Vagina (tissue), 2 donors: ENCODE measurements at places on chromosomes 4 and X.

DNA sequence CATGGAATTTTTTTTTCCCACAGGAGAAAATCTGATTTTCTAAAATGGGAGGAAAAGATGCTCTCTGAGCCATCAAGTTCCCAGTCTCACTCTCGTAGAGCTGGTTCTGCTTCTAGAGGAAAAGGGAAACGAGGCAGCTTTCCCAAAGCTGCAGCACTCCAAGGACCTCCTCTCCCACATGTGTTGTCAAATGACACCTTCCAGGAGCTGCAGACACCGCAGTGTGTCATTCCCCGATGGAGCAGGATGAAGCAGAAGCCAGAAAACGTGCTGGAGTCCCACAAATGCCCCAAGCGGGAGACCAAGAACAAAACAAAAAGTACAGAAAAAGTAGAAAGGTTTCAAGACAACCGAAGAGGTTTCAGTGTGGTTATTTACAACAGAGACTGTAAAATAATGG lies 348.1 kb downstream of the ARHGAP10 start:
- no peak for DNase-seq

- no peak for DNase-seq
These were observed 159.3 kb upstream of the GALNT7 start for GRCh38 chr4:173009129-173009823.

DNA sequence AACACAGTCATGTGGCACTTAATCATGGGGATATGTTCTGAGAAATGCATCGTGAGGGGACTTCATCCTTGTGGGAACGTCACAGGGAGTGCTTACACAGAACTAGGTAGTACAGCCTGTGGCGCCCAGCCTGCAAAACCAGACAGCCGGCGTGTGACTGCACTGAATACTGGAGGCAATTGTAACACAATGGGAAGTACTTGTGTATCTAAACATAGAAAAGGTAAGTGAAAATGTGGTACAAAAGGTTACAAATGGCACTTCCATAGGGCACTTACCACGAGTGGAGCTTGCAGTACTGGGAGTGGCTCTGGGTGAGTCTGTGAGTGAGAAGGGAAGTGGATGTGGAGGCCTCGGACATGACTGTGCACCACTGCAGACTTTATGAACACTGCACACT lies 5.2 kb downstream of the TLR3 start:
- peak; percentile 77 for DNase-seq

- peak; percentile 71 for DNase-seq
These were observed 72.0 kb downstream of the RGS12 start for GRCh38 chr4:3364634-3365314.

- no peak for DNase-seq
These were observed 144.3 kb upstream of the CPEB2 start for GRCh38 chr4:14857981-14858380.

- DNase-seq: no peak
These were observed 27.7 kb downstream of the ABCG2 start for GRCh38 chr4:88130544-88131305.

- no peak for DNase-seq
These were observed 500.1 kb downstream of the PCDH18 start for GRCh38 chr4:137032222-137032621.

- DNase-seq: no peak
These were observed 282.0 kb upstream of the DKK2 start for GRCh38 chr4:107318078-107318477.

- DNase-seq: no peak
These were observed 81.3 kb downstream of the ARHGAP24 start for GRCh38 chr4:85556283-85556682.

DNA sequence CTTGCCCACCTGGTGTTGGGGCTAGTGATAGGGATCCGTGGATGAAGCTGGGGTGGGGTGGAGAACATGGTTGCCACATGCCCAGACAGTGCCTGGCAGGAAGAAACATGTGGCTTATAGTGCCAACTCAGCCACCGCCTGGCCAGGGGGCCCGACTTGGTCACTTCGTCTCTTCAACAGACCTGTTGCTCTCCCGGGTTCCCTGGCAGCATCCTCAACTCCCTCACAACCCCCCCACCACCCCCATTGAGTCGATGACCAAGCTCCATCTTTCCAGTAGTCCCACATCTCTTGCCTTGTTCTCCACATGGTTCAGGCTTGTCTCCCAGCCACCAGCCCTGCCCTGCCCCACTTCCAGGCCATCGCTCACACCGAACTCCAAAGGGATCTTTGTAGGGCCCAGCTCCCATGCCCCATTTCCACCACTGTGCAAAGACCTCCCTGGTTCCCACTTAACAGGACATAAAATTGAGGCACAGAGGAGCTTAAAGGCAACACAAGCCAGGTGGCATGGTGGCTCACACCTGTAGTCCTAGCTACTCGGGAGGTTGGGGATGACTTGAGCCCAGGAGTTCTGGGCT lies 7.8 kb downstream of the PNCK start:
- DNase-seq: no peak

DNA sequence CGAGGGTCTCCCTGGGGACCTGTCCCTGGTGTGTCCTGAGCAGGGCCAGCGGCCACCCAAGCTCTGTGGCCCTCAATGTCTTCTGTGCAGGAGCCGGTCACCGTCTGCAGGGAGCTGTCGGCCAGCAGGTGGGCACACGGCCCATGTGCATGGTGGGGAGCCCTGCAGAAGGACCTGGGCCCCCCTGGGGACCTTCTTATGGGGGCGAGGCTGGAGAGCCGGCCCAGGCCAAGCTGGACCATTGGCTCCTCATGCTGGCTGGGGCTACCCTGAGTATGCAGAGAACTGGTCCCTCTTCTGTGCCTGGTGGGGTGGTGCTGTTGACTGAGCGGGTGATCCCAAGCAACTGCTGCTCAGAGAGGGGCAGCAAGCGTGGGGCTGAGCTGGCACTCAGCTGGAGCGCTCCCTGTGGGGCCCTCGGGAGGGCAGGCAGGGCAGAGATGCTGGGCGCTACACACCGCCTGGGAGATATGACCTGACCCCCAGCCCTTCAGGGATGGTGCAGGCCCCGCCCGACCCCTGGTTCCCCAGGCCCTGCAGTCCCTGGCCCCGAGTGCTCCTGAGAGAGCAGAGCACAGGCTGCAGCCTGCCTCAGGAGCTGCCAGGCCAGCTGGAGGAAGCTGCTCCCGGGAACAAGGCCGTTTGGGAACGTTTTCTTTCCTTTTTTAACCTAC lies 14.8 kb downstream of the NAT8L start:
- no peak for DNase-seq

DNA sequence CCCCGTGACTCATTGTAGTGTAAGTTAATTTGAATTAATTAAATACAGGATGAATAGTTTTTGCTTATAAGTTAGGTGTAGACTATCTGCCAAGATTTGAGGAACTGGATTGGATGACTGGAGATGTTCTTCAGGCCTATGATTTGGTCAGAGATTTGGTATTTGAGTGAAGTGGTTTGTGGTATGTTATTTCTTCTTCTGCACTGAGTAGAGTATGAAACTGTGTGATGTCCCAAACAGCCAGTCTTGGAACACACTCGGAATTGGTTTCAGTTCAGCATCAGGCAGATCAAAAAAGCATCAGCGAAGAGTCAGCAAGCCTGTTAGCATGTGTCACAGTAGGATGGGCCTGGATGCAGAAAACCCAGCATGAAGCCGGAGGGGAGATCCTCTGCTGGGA lies 294.1 kb downstream of the ARHGAP10 start:
- DNase-seq: no peak

DNA sequence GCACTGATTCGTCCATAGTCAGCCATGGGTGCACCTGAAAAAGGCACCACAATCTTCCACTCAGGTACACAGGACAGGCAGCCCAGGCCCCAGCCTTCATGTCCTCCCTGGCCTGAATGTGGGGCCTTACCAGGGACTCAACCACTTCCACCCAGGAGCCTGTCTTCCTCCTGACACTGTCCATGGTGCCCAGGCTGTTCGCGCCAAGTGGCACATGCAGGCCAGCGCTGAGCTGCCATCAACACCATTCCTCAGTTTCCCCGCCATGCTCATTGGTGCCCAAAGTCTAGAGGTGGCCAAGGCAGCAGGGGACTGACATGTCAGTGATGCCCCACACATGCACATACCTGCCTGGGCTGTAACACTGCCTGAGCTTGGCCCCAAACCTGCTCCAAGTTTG lies 322.2 kb upstream of the POU3F4 start:
- no peak for DNase-seq

- DNase-seq: no peak
These were observed 927.6 kb downstream of the PCDH7 start for GRCh38 chr4:31647786-31648185.

DNA sequence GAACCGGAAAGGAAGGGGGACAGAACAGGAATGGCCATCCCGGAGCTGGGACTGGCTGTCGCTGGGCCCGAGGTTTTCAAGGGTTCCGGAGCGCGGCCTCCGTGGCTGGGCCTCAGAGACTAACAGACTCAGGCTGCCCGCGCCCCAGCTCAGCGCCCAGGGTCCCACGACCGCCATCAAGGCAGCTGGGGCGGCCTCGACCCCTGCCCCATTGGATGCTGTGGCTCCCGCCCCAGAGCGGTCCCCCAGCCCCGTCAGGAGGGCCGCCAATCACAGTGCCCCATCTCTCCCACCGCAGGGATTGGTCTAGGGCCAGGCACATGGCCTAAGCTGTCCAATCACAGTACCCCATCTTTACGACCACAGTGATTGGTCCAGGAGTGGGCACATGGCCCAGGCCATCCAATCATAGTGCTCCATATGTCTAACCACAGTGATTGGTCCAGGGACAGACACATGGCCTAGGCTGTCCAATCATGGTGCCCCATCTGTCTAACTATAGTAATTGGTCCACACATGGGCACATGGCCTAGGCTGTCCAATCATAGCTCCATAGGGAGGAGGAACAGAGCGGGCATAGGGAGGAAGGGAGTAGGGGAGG lies 105.3 kb upstream of the NKX1-1 start:
- no peak for DNase-seq

DNA sequence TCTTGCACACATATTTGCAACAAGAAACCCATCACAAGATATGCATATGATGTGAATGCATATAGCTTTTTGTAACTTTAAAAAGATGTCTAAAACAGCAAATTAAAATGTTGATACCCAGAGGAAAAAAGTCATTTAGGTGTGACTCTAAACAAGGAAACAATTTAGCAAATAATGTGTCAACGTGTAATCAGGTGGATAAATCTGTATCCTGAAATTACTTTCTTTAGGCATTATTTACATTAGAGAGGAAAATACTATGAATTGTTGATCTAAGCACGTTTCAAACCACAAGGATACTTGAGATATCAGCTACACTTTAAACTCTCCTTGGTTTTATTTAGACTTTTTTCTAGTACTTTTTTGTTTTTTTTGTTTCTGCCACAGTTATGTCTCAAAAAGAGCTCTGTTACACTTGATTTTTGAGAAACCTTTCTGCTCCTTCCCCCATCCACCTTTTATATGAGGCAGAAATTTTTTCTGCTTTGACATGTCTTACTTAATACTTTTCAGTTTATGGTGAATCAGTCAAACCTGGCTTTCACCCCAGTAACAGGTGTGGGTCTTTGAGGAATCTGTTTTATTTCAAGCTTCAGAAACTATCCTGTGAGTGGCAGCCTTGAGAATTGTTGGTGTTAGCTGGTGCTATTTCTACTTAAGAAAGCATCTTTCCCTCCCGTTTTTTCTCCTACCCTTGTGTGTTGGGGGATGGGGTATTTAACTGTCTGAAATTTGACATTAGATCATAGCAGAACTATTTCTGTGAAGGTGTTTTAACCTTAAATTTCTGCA lies 1.9 kb downstream of the NPNT start:
- DNase-seq: no peak

DNA sequence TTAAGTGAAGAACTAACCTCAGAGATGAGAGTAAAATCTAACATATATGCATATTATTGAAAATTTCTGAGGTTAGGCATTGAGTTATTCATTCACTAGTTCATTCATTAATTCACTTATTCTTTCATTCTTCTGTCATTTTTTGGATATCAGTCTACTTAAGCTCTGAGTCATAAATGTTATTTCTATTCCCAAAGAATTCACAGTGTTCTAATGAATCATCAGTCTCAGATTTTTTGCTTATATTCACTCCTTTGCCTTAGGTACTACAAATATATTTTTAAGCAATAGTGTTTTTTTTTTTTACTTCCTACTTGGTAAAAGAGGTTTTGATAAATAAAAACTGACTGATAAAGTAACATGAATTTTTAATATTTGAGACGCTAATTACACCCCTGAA lies 95.2 kb upstream of the DKK2 start:
- no peak for DNase-seq

DNA sequence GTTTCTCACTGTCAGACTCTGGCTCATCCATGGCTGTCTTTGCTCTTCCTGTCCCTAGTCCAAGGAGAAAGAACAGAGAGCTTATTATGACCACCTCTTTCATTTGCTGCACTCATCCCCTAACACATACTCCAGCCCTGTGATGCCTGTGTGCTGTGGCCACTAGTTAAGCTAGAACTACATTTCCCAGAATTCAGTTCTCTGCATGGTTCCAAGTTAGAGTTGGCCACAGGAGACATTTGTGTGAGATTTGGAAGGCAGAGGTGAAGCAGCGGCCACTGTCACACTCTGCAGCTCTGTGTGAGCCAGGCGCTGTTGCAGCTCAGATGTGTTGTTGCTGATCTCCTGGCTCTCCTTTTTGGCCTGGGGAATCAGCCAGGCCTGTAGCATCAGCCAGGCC lies 188.2 kb upstream of the ATP6AP2 start:
- DNase-seq: no peak

DNA sequence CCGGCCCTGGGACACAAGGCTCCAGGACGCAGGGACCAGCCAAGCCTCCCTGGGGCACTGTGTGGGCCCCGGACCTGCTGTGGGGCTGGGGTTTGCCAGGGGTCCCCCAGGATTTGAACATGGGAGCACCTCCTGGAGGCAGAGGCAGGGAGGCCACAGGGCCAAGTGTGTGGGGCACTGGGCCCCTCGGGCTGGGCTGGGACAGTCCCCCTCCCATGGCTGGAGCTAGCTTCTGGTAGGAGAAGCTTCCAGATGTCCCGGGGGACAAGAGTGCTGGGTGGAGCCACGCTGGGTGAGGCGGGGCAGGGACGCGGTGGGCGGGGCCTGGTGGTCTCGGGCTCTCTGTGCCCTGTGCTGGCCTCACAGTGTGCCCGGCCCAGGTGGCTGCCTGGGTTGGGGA lies 18.6 kb downstream of the FGFRL1 start:
- DNase-seq: no peak

GRCh38 chr4:176874721-176875445 lies 82.2 kb upstream of the VEGFC start:
- DNase-seq: no peak

GRCh38 chrX:153727123-153727931 lies 2.7 kb downstream of the ABCD1 start:
- no peak for DNase-seq

- DNase-seq: no peak
These were observed 13.1 kb downstream of the DCHS2 start for GRCh38 chr4:154478547-154478946.

- no peak for DNase-seq
These were observed 86.2 kb downstream of the FHDC1 start for GRCh38 chr4:153022241-153022715.

DNA sequence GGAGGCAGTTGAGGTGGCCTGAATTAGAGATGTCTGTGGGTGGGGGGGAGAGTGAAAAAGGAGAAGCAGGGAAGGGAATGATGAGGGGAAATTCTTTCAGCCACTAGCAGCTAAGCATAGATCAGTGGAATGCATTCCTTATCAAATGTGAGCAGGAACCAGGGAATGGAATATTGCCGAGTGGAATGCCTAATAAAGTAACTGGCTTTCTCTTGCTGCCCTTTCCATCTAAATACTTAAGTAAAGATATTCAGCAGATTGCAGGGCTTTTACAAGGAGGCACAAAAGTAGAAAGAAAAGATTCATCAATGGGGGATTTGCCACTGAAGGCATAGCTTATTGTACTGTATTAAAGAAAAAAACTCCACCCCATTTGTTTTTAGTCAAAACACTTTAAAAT lies 263.0 kb upstream of the RPS6KA3 start:
- DNase-seq: no peak
